ENCODE measurements at places on chromosomes 16 and 17.

GRCh38 chr17:59299400-59300092 lies 31.9 kb upstream of the YPEL2 start:
- no peak for DNase-seq

DNA sequence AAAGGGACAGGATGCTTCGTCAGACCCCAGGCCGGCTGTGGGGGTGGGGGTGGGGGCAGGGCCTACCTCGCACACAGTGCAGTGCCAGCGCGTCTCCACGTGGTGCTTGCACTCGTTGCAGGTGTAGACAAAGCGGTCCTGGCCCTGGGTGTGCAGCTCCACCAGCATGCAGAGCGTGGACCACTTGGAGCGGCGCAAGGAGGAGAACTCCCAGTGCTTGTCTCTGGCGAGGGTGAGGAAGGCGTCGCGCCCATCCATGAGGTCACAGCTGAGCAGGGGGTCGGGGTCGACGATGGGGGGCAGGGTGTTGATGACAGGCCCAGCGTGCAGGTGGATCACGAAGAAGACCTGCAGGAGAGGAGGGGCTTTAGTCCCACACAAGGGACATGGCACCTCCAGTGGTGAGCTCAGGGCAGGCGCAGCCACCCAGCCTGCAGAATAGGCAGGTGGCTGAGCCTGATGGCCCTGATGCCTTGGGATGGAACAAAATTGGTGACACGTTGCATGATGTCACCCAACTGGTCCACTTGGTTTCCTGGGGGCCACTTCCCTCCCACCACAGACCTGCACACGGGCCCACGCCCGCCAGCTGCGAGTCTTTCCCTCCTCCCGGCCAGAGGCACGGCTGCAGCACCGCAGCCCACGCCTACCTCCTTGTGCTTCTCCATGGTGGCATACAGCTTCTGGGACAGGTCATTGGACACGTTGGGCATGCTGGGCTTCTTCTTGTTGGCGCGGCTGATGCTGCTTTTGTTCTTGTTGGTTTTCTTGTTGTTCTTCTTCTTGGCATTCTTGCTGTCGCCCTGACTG lies 14.0 kb upstream of the TRAP1 start:
- no peak for DNase-seq

GRCh38 chr16:1959269-1960039 lies at the start of gene NDUFB10:
TSS of gene NDUFB10 (plus strand) at chr16:1959538. CDS start at chr16:1959625, 87 bp downstream.
- DNase-seq, result peak; percentile 97

GRCh38 chr16:46859719-46860152 lies 24.4 kb upstream of the GPT2 start:
- DNase-seq, result no peak

DNA sequence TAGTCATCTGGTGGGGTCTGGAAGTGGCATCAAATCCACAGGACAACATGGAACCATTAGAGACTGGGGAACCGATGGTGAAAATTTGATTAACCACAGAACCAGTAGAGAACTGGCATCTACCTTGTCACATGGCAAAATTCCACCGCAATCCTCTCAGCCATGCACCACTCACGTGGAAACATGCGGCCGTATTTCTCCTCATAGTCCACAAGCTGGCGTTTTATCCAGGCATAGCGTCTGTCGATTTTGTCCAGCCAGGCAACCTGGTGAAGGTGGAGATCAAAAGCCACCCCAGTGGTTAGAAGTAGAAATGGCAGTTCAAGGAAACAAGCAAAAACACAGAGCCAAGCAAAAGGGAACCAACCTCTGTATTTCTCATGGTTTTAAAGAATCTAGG lies 87.6 kb downstream of the VPS53 start:
- DNase-seq, result no peak

- DNase-seq, result no peak
Observed at GRCh38 chr16:83532634-83533033, 275.1 kb upstream of the HSBP1 start.

DNA sequence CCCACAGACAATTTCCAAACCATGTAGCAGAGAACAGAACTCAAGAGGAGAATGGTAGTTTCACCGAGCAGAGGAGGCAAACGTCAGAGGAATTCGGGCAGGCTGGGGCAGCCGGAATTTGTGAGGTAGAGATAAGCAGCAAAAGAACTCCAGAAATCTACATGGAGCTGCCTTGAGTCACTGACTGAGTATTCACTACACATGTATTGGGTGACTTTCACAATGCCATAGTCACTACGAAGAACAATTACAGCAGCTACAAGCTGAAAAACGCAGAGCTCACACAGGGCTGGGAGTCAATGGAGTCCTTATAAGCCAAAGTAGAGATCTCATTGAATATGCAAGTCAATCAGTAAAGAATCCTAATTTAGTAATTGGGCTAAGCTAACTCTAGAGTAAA lies 13.4 kb downstream of the CMC2 start:
- no peak for DNase-seq

- DNase-seq, result no peak
Observed at GRCh38 chr16:79362300-79362970, 238.1 kb downstream of the MAF start.

- no peak for DNase-seq
Observed at GRCh38 chr17:71163121-71163812, 957.6 kb upstream of the SOX9 start.

DNA sequence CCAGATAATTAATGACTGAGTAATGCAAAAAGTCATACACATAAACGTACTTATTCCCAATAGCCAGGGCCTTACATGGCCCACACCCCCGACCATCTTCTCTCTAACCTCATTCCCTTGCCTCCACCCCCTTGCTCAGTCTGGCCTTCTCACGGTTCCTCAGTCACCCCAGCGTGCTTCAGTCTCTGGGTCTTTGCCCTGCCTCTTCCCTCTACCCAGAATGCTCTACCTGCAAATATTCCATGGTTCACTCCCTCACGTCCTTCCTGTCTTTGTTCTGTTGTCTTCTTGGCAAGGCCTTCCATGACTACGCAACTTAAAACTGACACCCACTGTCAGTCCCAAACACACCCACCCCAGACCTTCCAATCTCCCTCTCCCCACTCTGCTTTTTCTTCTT lies 468.3 kb downstream of the GRIN2A start:
- no peak for DNase-seq

DNA sequence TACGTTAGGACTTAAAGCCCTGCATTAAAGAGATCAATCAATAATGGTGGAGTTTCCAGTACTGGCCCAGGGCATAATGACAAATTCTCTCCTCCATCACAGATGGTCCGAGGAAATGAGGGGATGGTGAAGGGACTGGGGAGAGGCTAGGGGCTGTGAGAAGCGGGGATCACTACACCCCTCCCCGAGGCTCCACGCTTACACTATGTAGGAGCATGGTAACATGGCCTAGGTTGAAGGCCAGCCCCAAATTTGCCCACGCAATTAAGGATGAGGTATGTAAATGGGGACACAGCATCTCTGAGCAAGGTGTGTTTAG lies 8.0 kb upstream of the AKTIP start:
- no peak for DNase-seq

DNA sequence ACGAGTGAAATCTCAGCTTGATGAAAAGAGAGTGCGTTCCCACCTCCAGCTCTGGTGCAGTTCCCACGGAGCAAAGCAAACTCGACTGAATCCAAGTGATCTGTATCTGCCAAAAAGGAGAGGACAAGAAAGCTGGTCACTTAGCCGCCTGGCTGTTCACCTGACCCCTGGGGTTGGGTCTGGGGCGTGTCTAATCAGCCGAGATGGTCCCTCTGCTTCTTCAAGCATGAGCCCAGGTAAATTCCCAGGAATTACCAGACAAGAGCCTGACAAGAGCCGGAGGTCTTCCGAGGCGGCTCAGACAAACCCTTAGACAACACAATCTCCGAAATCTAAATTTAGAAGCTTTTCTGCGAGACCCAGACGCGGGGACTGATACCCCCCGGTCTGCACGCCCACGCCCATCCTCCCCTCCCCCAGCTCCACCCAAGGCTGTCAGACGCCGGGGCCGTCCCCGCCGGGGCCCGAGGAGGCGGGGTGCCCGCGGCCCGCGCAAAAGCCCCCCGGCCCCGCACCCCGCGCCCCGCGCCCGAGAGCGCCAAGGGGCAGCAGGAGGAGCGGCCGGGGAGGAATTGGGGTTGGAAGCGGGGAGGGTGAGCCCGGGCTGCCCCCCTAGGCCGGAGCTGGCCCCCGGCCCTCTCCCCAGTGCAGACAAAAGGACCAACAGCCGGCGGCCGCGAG lies 674 bp downstream of the ZNF821 start:
- DNase-seq, result no peak
